ENCODE measurements at places on chromosomes 12 and 14. TPM values are rescaled to one million over a fixed set of nuclear protein-coding genes. Genes with fewer than 3 reads are reported as not detected.

Gene DBX2
- not detected for total RNA-seq

Gene GUCY2C
- total RNA-seq: 2.4 TPM

Gene HEBP1
- total RNA-seq: 25.7 TPM

DNA sequence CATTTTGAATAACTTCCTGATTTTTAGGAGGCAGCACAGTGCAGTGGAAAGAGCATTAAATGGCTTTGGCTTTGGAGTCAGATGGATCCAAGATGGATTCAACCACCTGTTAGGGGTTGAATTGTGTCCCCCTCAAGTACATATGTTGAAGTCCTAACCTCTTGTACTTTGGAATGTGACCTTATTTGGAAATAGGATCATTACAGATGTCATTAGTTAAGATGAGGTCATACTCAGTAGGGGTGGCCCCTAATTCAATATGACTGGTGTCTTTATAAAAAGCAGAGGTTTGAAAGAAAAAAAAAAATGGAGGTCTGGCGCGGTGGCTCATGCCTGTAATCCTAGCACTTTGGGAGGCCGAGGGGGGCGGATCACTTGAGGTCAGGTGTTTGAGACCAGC, 18.8 kb downstream of the ATP5MC2 start:
- DNase-seq: no peak

GRCh38 chr14:73237786-73238423, 599 bp downstream of the PAPLN start:
- peak; percentile 72 for DNase-seq

DNA sequence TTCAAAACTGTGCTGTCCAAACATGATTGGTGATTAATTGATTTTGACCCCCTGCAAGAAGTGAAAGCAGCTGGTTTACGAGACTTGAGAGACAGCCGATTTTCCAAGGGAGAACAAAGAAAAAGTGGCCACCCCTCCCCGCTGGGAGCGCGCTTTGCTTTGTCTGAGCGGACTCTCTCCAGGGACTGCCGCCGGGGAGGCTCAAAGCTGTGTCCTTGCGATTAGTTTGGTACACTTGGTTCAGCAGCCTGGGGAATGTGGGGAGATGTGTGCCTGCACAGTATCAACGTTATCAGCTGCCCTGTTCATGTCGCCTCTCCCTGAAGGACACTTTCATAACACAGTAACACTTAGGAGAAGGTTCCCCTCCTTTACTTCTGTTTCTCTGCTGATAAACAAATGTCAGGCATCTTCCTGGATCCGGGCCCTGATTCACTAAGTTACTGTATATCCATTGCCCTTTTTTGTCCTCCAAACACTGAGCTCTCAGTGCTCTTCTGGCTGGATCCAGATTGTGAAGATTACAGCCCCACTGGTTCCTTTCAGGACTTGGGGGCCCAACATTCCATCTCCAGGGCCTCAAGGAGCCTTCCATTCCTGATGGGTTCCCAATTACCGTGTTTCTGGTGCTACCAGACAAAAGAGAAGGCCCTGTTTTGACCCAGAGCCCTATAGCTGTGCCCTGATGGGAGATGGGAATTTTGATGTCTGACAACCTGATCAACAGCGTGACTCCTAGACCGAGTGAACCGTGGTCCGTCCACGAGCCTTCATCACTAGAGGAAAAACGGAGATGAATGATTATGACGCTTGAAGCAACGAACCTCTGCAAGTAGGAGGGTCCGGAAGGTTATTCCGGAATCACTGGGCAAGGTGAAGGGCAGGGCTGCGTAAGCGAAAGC, 31.7 kb upstream of the TUBA1C start:
- DNase-seq: peak; percentile 88

GRCh38 chr14:102776761-102777710, at the start of gene TRAF3:
Gene TRAF3, plus strand, starts transcription at chr14:102777449. Its CDS starts 92,753 bp downstream, at chr14:102870202.
- DNase-seq: peak; percentile 74

- DNase-seq: no peak
These were observed 520.3 kb upstream of the USP15 start for GRCh38 chr12:61739925-61740324.
